T-cell (primary cell): ENCODE measurements at places on chromosomes 5 and 9.

- no peaks in the 10 kb centered on the region for H3K36me3 ChIP-seq
- no peak overlapping the region for H3K4me3 ChIP-seq
- H3K4me1 ChIP-seq: no peaks in the 10 kb centered on the region
- H3K27me3 ChIP-seq: peaks cover 25% of the 10 kb centered on the region
Observed at GRCh38 chr9:134485653-134486052, 155.9 kb upstream of the COL5A1 start.

DNA sequence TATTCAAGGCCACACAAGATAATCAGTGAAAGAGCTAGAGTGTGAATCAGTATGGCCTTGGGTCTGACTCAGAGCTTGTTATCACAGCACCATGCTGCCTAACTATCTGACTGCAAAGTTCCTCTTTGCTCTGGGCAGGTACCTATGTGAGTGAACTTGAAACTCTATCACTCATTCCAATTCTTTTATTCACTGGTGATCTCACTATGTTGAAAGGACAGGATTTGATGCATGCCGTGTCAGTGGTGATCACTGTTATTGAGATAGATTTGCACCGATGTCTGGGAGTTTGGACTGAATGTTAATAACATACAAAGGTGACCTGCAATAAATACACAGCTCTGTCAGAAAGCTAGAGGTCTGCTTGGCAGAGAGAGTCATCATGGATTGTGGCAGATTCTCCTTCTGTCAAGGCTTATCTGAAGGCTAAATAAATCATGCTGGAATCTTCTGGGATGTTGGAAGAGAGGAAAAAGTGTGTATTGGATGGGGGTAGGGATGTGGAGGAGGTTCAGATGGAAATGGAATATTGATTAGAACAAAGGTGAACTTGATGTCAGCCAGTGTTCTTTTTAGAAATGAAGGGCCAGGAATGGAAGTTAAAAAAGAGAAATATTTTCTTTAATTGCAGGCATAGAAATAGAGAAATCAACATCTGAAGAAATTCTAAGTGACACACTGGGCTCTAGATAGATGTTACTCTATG is 91.8 kb upstream of the TNC start:
- DNase-seq: no peak
- no peaks in the 10 kb centered on the region for H3K4me1 ChIP-seq
- no peak overlapping the region for H3K27ac ChIP-seq
- H3K36me3 ChIP-seq: no peaks in the 10 kb centered on the region
- no peak overlapping the region for H3K4me3 ChIP-seq

DNA sequence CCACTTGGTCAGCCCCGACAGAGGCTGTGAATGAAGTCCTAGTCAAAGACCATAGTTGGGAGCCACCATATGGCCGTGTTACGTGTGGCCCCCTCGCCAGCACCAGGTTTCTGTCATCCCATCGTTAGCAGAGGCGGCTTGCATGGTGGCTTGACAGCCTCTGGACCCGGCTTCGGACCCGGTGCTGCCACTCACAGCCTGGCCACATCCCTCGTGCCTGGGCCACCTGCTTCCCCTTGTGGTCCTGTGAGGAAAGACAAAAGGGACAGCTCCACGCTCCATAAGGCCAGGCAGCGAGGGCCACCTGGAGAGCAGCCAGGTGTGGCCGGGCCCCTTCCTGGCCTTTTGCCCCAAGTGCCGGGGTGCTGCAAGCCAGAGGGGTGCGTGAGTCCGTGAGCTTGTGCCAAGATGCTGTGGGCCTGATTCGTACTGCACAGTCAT is 6.2 kb downstream of the NKD2 start:
- DNase-seq: no peak
- H3K36me3 ChIP-seq: no peaks in the 10 kb centered on the region
- no peak overlapping the region for H3K4me3 ChIP-seq
- peaks cover 2% of the 10 kb centered on the region for H3K4me1 ChIP-seq
- H3K27me3 ChIP-seq: peaks cover 54% of the 10 kb centered on the region
- H3K27ac ChIP-seq: no peak overlapping the region

- H3K4me1 ChIP-seq: peaks cover 8% of the 10 kb centered on the region
- H3K4me3 ChIP-seq: peak overlapping the region; percentile 39
- peak overlapping the region; percentile 35 for H3K27ac ChIP-seq
Observed at GRCh38 chr5:118988866-118989180, 476 bp upstream of the DTWD2 start.

- H3K36me3 ChIP-seq: peaks cover 5% of the 10 kb centered on the region
- H3K27ac ChIP-seq: no peak overlapping the region
- DNase-seq: no peak
- H3K4me3 ChIP-seq: no peak overlapping the region
Observed at GRCh38 chr5:169944115-169944514, 36.2 kb downstream of the INSYN2B start.

GRCh38 chr5:145811834-145812625 is 23.1 kb downstream of the PRELID2 start:
- H3K27me3 ChIP-seq: no peaks in the 10 kb centered on the region
- DNase-seq: no peak
- no peaks in the 10 kb centered on the region for H3K4me1 ChIP-seq

DNA sequence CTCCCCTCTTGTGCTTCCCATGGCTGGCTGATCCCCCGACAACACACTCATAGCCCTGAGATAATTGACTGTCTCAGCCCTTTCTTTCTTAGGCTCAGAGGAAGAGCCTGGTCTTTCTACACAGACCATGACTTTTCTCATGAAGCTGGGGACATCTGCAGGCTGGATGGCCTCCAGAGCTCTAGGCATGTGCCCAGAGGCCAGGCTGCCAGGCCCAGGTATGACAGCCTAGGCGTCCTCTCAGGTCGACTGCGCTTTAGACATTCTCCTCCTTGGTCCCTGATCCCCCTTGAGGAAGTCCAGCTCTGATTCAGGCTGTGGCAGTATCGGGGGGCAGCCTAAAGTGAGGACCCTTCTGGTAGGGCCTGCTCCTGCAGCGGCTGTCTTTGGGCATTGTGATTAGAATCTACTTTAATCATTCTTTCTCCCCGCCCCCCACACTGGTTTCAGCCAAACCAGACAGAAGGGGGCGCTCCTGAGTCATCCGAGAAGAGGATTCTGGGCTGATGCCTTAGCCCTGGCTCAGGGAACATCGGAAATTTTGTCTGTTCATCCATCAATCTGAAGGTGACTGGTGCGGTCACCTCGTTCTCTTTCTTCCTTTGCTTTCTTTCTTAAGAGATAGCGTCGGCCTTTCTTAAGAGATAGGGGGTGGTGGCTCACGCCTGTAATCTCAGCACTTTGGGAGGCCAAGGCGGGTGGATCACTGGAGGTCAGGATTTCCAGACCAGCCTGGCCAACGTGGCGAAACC is 66.5 kb upstream of the HSPA9 start:
- peaks cover 2% of the 10 kb centered on the region for H3K27me3 ChIP-seq
- no peaks in the 10 kb centered on the region for H3K4me1 ChIP-seq
- H3K36me3 ChIP-seq: no peaks in the 10 kb centered on the region
- H3K27ac ChIP-seq: no peak overlapping the region
- DNase-seq: peak; percentile 68

DNA sequence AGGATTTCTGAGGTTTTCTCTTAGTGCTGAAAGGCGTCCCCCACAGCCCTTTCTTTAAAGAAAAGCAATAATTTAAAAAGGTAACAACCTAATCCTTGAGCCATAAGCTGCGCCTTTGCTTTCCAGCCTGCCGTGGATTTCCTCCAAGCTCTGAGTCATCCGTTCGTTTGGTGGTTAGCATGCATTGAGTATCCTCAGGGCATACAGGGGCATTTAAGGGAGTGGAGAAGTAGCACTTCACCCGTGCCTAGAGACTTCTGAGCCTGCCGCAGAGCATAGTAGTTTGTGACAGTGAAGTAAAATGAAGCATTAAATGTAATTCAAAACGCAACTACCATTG is 892 bp upstream of the TNC start:
- no peak overlapping the region for H3K4me3 ChIP-seq
- no peaks in the 10 kb centered on the region for H3K36me3 ChIP-seq
- H3K27ac ChIP-seq: no peak overlapping the region
- DNase-seq: no peak

DNA sequence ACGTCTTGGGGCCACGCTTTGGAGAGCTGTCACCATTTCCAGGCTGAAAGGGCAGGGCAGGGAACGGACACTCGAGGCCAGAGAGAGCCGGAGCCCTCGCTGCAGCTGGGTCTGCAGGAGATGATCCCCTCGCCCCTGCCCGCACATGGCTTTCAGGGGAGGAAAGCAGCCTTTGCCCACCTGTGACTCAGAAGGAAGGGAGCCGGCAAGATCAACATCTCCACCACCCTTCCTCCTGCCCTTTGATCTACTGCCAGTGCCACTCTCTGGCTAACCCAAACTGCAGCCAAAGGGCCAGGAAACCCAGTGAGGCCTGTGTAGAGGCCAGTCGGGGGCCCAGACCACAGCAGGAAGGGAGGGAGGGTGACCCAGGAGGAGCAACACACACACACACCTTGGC is 137.1 kb upstream of the ERCC6L2 start:
- no peak overlapping the region for H3K27ac ChIP-seq
- peaks cover 7% of the 10 kb centered on the region for H3K4me1 ChIP-seq
- no peak for DNase-seq
- no peaks in the 10 kb centered on the region for H3K36me3 ChIP-seq
- no peaks in the 10 kb centered on the region for H3K27me3 ChIP-seq

DNA sequence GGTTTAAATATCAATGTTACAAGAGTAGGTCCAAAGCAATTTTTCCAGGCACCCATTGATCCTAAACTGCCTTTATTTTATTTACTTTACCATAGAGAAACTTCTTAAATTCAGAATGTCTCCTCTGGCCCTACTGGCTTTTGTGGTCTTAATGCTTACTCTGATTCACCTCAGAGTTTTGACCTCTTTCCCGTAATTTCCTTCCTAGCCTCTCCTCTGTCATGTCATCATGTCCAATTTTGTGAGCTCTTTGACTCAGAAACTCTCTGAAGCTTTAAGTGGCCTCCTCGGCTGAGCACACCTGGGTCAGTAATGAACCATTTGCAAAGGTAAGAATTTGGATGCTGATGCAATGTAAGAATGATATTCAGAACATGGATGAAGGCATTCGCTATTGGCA is 303.8 kb upstream of the CDH18 start:
- H3K4me1 ChIP-seq: no peaks in the 10 kb centered on the region
- H3K27me3 ChIP-seq: no peaks in the 10 kb centered on the region
- H3K27ac ChIP-seq: no peak overlapping the region
- H3K36me3 ChIP-seq: no peaks in the 10 kb centered on the region
- H3K4me3 ChIP-seq: no peak overlapping the region
- no peak for DNase-seq

DNA sequence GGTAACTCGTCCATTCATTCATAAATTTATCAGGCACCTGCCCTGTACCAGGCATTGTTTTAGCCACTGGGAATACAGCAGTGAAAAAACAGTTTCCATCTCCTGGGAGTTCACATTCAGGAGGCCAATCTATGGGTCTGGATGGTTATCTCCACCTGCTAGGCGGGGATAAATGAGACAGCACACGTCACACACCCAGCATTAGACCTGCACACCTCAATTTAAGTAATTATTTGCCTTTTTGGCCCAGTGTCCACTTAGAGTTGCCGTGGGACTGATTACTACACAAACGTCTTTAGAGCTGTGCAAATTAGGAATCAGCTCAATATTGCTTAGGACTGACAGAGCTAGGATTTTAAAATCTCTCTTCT is 46.1 kb downstream of the STK10 start:
- H3K27ac ChIP-seq: no peak overlapping the region
- no peak for DNase-seq
- no peaks in the 10 kb centered on the region for H3K27me3 ChIP-seq
- H3K4me1 ChIP-seq: peaks cover 65% of the 10 kb centered on the region
- peaks cover 55% of the 10 kb centered on the region for H3K36me3 ChIP-seq

DNA sequence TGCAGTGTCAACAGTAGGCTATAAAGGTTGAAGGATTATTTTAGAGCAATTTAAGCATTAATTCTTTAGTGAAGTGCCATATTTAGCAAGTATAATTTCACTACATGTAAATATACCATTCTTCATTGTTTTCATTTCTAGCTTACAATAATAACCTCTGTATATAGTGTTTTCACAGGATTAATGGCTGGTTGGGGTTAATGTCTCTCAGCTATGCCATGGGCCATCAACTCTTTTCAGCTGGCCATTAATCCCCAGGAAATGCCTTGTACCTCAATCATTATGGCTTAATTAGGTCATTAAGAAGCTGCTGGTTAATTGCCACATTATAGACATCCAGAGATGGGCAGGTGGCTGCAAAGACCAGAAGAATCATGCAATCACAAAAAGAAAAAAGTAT is 715.1 kb downstream of the MAT2B start:
- H3K4me1 ChIP-seq: no peaks in the 10 kb centered on the region
- no peaks in the 10 kb centered on the region for H3K27me3 ChIP-seq
- no peak overlapping the region for H3K4me3 ChIP-seq
- DNase-seq: no peak
- H3K27ac ChIP-seq: no peak overlapping the region

DNA sequence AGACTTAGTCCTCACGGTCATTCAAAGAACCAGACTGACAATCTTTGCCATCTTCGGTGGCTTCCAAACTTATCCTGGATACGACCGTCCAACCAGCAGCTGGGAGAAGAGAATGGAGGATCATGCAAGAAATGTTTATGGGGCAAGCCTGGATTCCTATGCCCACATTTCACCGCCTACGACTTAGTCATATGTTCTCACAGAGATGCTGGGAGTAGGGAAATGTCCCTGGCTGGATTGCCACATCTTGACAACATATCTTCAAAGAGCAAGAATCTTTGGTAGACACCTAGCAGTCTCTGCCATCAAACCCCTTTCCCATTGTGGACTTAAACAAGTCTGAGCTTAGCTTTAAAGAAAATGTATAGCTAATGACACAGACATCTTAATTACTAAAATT is 5.0 kb downstream of the MED7 start:
- no peaks in the 10 kb centered on the region for H3K27me3 ChIP-seq
- H3K4me1 ChIP-seq: peaks cover 14% of the 10 kb centered on the region
- no peak overlapping the region for H3K4me3 ChIP-seq
- DNase-seq: no peak
- H3K36me3 ChIP-seq: peaks cover 26% of the 10 kb centered on the region

DNA sequence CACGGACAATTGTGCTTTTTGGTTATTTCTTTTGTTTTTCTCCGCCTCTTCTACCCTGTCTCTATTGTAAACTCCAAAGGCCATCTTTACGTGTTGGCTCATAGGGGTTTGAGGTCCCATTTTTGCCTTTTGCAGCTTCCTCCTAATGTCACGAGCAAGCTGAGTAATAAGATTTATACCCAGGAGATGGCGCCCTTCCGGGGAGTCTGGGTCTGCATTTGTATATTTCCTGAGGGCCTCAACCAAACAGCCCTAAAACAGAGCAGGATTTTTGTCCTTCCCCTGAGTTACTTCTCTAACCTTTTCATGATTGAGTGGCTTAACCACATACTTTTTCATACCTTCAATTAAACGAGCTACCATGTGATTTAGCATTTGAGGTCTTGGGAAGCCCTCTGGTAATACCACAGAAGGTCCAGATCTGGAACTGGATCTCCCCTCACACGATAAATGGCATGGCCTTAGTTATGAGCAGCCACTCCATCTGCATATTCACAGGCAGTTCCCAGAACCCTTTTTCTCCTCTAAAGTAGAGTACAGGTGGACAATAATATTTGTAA is 11.2 kb upstream of the CFAP95 start:
- H3K4me1 ChIP-seq: peaks cover 2% of the 10 kb centered on the region
- H3K27me3 ChIP-seq: no peaks in the 10 kb centered on the region

- H3K36me3 ChIP-seq: peaks cover 84% of the 10 kb centered on the region
- DNase-seq: peak; percentile 93
- H3K4me3 ChIP-seq: peak overlapping the region; percentile 38
- peak overlapping the region; percentile 96 for H3K27ac ChIP-seq
Observed at GRCh38 chr9:114372921-114373448, 14.8 kb downstream of the AKNA start.
